ENCODE measurements at places on chromosomes 7 and 10. TPM values are rescaled to one million over a fixed set of nuclear protein-coding genes. Genes with fewer than 3 reads are reported as not detected.

The ARHGEF5 gene
- 9.4 TPM for total RNA-seq

The STAG3 gene
- 23.7 TPM for total RNA-seq

The ZNF777 gene
- total RNA-seq, result 18.2 TPM

The RHOBTB1 gene
- total RNA-seq, result 0.69 TPM

The C7orf57 gene
- total RNA-seq, result 0.14 TPM

The CRPPA gene
- 1.1 TPM for total RNA-seq
